ENCODE measurements at places on chromosomes 7 and 10.
A peak's percentile ranks its signal among the peaks of the same experiment; 100 is the strongest.

GRCh38 chr7:142851919-142852318 is 3.0 kb upstream of the EPHB6 start:
- DNase-seq: peak; percentile 23

- DNase-seq: no peak
Observed at GRCh38 chr7:98753989-98754479, 115.8 kb downstream of the TMEM130 start.

GRCh38 chr10:72315054-72315453 is 39.7 kb downstream of the DNAJB12 start:
- no peak for DNase-seq

DNA sequence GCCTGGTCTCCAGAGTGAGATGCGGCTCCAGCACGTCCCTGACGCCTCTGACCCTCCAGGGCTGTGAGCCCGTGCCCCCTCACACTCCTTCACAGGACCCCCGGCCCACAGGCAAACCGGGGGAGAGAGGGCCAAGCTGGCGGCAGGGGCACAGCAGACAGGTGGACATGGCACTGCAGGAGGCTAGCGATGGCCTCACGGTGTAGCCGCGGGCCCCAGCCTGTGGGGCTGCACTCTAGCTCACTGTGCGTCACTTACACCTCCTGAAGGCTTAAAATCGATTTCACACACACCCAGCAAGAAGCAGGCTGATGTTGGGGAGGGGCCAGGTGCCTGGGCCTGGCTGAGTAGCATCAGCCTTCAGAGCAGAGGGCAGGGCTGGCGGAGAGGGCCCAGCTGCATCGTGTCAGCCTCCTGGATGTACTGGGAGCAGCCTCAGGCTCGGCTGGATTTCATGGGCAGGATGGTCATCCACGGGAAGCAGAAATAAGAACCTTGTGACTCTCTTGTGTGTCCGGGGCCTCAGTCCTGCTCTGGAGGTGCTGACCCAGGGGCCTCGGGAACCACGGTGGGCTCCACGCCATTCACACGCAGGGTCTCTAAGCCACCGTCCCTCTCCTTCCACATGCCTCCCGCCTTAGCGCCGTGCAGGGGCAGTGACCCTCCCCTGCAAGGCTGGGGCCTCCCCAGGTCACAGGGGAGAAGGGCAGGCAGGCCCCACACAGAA is 19.4 kb upstream of the KNDC1 start:
- no peak for DNase-seq

GRCh38 chr10:87550741-87551140 is 46.0 kb downstream of the MINPP1 start:
- no peak for DNase-seq

GRCh38 chr7:66306243-66306642 is 101.1 kb downstream of the TPST1 start:
- DNase-seq: no peak

DNA sequence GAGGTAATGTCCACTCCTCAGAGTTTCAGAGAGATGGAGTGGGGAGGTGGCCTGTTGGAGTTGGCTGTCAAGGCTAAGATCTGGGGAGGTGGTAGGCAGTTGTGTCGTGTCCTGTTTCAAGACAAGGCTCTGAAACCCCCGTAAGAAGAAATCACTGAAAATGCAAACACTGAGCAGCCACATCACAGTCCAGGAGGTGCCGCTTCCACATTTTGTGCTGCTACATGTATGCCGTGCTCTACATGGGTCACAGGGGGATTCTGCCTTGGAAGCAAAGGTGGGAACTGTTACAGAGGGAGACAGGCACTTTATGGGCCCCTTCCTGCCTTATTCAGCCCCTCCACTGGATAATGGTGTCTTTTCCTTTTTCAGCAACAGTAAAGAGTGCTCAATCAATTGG is 11.9 kb downstream of the WDR91 start:
- DNase-seq: no peak

- no peak for DNase-seq
Observed at GRCh38 chr10:108112218-108112617, 947.7 kb upstream of the SORCS1 start.

DNA sequence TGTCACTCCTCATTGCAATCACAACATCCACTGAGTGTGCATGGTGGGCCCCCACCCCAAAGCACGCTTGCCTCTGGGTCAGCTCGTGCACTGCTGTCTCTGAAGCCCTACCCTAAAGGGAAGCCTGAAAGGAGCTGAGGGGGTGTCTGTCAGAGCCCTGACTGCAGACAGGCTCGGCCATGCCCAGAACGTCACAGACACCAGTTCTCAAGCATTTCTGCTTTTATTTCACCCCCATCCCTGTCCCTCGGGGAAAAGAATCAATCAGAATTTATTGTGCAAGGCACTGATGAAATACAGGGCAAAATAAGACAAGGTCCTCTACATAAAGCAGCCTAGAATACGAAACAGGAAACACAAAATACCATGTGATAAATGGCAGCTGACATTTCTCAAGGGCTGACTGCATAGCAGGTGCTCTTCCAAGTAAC is 231.8 kb downstream of the WDR37 start:
- DNase-seq: peak; percentile 66

- no peak for DNase-seq
Observed at GRCh38 chr10:32995066-32995622, 37.1 kb upstream of the ITGB1 start.

GRCh38 chr7:28626624-28627262 is 214.4 kb downstream of the CREB5 start:
- peak; percentile 64 for DNase-seq

- no peak for DNase-seq
Observed at GRCh38 chr10:551373-552252, 137.9 kb downstream of the DIP2C start.

DNA sequence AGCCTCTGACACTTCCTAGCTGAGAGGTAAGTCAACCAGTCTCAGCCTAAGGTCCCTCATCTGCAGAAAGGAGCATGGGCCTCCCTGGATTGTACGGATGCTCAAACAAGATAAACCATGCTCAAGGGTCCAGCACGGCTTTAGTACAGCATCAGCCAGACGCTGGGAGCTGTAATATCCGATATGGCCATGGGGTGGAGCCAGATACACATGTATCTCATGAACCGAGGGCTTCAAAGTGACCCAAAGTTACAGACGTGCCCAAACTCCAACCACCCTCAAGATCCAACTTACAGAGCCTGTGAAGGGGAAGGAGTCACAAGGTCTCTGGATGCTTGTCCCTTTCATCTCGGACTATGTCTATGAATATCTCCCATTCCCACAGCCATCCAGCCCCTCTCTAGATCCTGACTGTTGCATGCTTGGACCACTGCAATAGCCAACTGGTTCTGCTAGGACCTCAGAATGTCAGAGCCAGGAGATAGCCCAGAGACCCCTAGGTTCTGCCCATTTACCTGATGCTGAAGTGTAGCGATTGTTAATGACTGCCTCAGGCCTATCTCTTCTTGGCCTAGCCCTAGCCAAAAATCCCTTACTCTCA is 142.4 kb downstream of the SH3PXD2A start:
- peak; percentile 65 for DNase-seq

DNA sequence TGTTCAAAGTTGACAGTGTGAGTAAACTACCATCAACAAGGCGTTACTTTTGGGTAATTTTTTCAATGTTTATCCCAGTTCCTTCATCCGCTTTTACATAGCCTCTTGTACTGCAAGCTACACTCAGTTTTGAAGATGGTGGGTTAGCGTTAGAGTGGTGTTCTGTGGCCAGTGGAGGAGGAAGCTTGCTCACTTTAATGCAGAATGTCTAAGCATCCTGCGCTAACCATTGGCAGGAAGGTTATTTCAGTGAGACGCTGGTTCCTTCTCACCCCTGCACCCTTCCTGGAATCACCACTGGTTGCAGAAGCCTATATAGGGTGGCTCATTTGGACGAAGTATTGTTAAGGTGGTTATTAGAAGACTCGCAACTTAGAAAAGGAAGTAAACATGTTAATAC is 159.1 kb downstream of the CELF2 start:
- peak; percentile 36 for DNase-seq

- DNase-seq: peak; percentile 3
Observed at GRCh38 chr7:116340943-116341907, 130.9 kb downstream of the TES start.

GRCh38 chr7:1458683-1459511 is at the start of gene MICALL2:
MICALL2 (minus strand) TSS chr7:1459470; CDS start chr7:1459326, 144 bp downstream.
- peak; percentile 85 for DNase-seq

DNA sequence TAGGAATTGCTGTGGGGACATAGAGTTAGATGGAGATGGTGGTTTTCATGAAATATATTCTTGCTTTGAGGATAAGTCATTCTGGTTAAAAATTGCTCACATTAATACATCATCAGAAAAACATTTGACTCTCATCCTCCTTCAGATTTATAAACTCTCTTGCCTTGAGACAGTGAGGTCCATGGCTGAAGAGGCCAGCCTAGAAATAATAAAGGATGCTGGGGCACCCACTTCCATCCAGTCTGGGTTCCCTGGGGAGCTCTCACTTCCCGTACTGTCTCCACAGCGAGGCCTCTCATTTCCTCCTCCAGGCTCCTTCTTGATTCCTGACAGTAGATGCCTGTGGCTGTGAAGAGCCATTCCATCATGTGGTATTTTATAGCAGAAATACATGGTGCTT is 73.3 kb upstream of the PRKG1 start:
- DNase-seq: no peak

- DNase-seq: no peak
Observed at GRCh38 chr10:33460505-33461294, 126.2 kb upstream of the NRP1 start.

DNA sequence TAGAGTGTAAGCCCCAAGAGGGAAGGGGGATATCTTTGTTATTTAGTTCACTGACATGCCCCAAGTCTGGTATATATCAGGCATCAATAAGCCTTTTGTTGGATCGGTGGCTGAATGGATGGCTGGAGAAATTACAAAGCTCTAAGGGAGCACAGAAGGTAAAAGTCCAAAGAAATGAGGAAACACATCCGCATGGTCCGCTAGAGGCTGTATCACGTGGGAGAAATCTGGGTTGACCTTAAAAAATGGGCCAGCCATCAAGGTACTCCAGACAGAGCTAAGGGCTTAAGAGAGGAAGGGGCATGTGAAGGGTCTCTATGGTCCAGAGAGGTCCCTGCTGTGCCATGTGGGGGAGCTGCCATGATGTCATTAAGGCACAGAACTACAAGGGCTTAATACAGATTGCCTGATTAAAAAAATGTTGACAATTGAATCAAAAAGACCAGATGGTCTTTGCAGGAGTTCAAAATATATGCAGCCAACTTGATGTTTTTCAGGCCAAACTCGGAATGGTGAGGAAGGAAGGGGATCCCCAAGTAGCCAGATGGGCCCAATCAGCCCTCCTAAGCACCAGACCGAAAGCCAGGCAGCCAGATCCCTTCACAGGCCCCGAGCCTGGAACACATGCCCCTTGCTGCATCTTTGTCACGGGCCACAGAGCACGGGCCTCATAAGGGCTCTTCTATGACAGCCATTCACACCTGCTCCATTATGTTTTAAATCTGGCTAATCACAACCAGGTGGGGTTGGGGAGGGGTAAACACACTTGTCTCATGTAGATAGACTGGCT is 31.9 kb downstream of the SCRN1 start:
- no peak for DNase-seq

- peak; percentile 87 for DNase-seq
Observed at GRCh38 chr10:110269374-110270318, 35.1 kb downstream of the SMNDC1 start.

GRCh38 chr7:107530751-107531150 is 33.0 kb downstream of the COG5 start:
- DNase-seq: peak; percentile 5

DNA sequence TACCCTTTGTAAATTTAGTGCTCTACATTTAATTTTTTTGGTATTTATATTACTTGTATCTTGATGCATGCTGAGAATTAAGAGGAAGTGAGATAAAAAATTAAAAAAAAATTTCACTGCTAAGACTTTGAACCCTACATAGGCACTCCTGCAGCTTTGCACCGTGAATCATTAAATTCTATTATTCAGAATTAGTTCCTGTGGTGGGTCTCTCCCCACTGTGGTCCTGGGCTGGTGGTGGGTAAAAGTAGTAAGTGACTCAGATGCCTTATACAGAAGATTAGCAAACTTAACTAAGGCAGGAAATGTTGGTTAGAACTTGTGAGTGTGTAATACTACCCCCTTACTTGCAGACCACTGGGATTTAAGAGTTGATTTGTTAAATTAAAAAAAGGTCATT is 72.6 kb downstream of the AP3M1 start:
- no peak for DNase-seq

DNA sequence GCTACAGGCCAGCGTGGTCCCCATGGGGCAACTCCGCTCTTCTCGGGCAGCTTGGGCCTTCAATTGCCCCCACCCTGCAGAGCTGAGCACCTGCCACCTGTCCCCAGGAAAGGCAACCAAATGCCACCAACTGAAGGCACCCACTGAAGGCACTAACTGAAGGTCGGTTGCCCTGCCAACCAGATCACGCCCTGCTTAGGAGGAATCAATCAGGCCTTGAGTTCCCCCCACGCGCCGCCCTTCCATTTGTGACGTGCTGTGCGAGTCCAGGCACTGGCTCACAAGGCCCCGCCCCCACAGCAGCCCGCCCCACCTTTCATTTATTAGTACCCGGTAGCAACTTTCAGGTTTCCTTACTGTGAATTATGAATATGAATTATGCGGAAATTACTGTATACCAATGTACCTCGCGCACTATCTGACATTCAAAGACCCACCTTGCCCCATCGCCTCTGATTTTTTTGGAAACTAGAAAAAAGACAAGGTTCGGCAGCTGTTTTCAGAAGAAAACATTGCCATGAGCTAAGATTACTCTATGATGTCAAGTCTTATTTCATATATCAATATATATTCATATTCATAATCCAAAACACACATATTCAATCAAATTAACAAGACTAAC is 83.6 kb upstream of the ABI1 start:
- DNase-seq: no peak

DNA sequence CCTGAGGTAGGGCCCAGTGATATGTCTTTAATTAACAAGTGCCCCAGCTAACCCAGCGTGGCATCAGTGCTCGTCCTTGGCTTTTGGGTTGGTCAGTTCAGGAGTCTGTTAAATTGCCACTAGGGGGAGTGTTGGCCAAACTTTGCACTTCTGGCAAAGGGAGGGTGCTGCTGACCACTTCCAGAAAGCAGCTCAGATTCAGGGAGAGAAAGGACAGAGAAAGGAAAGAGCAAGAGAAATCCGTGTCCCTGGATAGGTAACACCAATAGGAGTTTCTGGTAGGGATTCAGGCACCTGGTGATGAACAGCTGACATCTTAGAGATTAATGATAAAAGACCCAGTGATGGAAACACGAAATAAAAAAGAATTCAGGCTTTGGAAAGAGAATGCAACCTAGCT is 243.1 kb upstream of the AOAH start:
- peak; percentile 71 for DNase-seq

- peak; percentile 42 for DNase-seq
Observed at GRCh38 chr10:28680358-28680752, 3.0 kb downstream of the BAMBI start.

DNA sequence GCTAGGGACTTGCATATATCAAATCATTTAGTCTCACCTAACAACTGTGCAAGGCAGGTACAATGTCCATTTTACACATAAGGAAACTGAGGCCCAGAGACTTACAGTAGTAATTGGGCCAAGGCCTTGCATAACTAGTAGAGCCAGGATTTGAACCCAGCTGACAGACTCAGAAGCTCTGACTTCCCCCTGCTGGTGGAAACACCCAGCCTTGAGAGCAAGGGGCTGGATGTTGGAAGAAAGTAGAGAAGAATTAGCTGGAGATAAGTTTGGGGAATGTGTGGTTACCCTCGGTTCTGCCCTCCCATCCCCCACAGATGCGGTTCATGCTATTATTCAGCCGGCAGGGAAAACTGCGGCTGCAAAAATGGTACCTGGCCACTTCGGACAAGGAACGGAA is 2.0 kb downstream of the AP1S1 start:
- DNase-seq: no peak

- no peak for DNase-seq
Observed at GRCh38 chr7:115701141-115701540, 329.4 kb downstream of the TFEC start.

- DNase-seq: peak; percentile 14
Observed at GRCh38 chr10:34780818-34781380, 34.2 kb downstream of the PARD3 start.

All from inflammatory macrophage treated with lipopolysaccharide for 4 hours (primary cell).